Upper lobe of left lung (tissue), 6 donors: ENCODE measurements at places on chromosomes 2 and 18.
A peak's percentile ranks its signal among the peaks of the same experiment; 100 is the strongest.

DNA sequence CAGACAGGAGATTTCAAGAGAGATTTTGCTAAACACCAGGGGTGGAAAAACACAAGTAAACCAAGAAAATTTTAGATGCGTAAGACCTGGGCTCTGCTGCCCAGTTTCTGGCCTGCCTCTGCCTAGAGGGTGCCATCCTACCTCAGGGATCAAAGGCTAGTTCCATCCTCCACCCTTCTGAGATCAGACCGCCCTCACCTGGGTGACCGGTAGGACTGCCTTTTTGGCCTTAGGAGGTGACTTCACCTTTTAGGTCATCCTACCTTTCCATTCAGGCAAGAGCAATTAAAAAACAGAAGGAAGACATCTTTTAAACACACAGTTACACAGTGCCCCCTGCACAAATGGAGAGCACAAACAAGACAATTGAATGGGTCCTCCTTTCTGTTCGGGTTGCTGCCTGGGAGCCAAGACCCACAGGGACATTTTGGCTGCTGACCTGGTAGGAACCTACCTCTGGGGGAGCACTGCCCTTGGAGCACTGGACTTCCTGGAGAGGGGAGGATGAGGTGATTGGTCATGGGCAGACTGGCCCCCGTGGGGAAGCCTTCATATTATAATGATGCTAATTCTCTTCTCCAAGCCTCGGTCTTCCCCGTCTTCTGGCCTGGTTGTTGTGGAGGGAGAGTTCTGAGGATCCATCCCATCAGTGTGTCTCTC, 3.1 kb downstream of the PSD4 start:
- no peak for DNase-seq
- H3K27ac ChIP-seq: no peak overlapping the region
- no peaks in the 10 kb centered on the region for H3K36me3 ChIP-seq

DNA sequence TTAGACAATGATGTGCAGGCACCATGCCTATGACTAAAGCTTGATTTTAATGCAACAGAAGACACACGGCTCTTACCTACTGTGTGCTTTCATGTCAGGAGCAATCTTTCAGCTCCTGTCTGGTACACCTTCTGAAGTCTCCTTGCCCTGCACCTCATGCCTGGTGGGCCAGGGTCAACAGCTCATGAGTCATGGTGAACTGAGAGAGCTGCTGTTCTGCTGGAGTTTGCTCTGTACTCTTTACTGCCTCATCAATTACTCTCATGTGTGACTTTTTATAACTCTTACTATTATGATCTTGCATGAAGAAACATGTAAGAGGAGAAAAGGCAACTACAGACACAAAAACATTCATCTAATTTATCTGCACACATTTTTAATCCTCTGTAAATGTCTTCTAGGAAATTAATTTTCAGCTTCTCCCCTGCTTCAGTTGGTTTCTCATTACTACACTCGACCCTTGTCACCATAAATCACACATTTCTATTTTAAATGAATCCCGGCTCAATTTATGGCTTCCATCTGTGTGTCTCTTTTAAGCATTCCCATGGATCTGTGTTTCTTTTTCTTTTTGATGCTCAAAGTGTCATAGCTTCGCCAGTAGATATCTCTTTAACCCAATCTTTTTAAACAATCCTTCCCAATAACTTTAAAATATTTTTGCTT, 9.7 kb downstream of the SERPINB7 start:
- no peaks in the 10 kb centered on the region for H3K4me1 ChIP-seq
- H3K27ac ChIP-seq: no peak overlapping the region
- H3K27me3 ChIP-seq: no peaks in the 10 kb centered on the region
- no peak overlapping the region for H3K4me3 ChIP-seq
- no peaks in the 10 kb centered on the region for H3K36me3 ChIP-seq

DNA sequence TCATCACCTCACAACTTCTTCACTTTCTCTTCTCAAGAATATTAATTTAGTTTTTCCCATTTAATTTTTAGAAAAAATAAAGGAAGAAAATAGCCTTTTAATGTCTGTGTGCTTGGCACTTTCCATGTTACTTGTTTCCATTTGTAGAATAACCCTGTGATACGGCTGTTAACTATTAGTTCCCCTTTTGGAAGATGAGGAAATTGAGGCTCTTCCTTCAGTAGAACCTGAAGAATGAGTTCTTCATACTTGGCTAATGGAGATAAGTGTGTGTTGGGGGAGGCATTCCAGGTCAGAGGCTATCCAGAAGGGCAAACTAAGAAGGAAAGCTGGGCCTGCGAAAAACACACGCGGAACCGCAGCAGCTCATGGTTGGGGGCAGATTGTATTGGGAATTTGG, 38.3 kb downstream of the ZNF532 start:
- DNase-seq: no peak
- no peaks in the 10 kb centered on the region for H3K4me1 ChIP-seq
- no peak overlapping the region for H3K27ac ChIP-seq
- no peak overlapping the region for H3K4me3 ChIP-seq
- peaks cover 5% of the 10 kb centered on the region for H3K36me3 ChIP-seq
- no peaks in the 10 kb centered on the region for H3K27me3 ChIP-seq

GRCh38 chr2:64092502-64092901, 51.7 kb downstream of the PELI1 start:
- H3K4me3 ChIP-seq: no peak overlapping the region
- no peaks in the 10 kb centered on the region for H3K27me3 ChIP-seq
- H3K27ac ChIP-seq: no peak overlapping the region
- H3K4me1 ChIP-seq: peaks cover 3% of the 10 kb centered on the region
- peaks cover 27% of the 10 kb centered on the region for H3K36me3 ChIP-seq

GRCh38 chr2:160224060-160224459, 24.0 kb upstream of the ITGB6 start:
- H3K27ac ChIP-seq: peak overlapping the region; percentile 79
- no peak for DNase-seq
- H3K4me1 ChIP-seq: peaks cover 49% of the 10 kb centered on the region
- no peaks in the 10 kb centered on the region for H3K27me3 ChIP-seq

GRCh38 chr2:162153608-162154224, 1.7 kb upstream of the GCG start:
- DNase-seq: no peak
- no peak overlapping the region for H3K4me3 ChIP-seq
- H3K27me3 ChIP-seq: no peaks in the 10 kb centered on the region
- no peaks in the 10 kb centered on the region for H3K4me1 ChIP-seq

GRCh38 chr2:53234548-53234903, 533.1 kb upstream of the CHAC2 start:
- H3K27me3 ChIP-seq: no peaks in the 10 kb centered on the region
- H3K4me1 ChIP-seq: no peaks in the 10 kb centered on the region
- no peak for DNase-seq
- H3K4me3 ChIP-seq: no peak overlapping the region
- no peak overlapping the region for H3K27ac ChIP-seq
- no peaks in the 10 kb centered on the region for H3K36me3 ChIP-seq
